ENCODE measurements at places on chromosomes 13 and 19.

- DNase-seq, result no peak
These were observed 306.6 kb downstream of the ATP8A2 start for GRCh38 chr13:25678398-25678797.

GRCh38 chr13:46348961-46349360 lies 38.1 kb downstream of the RUBCNL start:
- DNase-seq, result no peak

- no peak for DNase-seq
These were observed 76.6 kb downstream of the B3GLCT start for GRCh38 chr13:31276421-31276820.

DNA sequence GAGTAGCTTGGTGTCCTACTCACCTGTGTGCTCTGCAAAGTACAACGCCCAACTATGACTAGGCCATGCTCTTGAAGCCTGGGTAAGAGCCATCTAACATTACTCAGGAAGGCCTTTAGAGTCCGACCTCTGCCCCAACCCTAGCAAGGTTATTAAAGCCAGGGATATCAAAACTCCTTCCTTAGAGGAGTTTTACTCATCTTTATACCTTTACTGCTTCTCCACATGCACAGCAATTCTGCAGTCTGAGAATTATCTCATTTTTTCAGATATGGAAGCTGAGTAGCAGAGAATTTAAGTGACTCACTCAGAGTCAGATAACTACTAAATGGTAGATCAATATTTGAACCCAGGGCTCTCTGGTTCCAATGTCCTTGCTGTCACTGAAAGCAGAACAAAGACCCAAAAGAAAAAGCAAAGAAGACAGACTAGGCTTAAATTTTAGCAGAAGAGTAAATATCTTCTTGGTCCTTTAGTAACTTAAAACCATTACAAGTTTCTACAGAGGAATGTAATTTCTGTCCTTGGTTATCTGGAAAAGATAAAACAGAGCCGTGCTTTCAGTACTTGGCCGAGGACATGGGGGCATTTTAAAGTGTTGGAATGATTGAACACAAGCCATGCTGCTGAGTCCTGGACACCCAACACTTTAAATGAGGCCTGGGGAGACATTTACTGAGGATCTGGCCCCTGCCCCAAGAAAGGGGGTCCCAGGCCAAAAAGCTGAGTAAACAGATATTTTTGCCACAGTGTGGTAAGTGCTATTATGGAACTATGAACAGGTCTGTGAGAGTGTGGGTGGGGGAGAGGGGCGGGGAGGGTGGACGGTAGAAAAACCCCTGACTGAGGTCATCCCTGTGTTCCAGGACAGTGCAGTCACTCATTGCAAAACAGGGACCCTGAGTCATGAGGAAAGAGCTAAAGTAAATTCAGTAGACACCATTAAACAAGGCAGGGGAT lies 18.4 kb upstream of the KPNA3 start:
- no peak for DNase-seq

GRCh38 chr13:74570046-74570445 lies 435.8 kb upstream of the KLF12 start:
- DNase-seq, result no peak

DNA sequence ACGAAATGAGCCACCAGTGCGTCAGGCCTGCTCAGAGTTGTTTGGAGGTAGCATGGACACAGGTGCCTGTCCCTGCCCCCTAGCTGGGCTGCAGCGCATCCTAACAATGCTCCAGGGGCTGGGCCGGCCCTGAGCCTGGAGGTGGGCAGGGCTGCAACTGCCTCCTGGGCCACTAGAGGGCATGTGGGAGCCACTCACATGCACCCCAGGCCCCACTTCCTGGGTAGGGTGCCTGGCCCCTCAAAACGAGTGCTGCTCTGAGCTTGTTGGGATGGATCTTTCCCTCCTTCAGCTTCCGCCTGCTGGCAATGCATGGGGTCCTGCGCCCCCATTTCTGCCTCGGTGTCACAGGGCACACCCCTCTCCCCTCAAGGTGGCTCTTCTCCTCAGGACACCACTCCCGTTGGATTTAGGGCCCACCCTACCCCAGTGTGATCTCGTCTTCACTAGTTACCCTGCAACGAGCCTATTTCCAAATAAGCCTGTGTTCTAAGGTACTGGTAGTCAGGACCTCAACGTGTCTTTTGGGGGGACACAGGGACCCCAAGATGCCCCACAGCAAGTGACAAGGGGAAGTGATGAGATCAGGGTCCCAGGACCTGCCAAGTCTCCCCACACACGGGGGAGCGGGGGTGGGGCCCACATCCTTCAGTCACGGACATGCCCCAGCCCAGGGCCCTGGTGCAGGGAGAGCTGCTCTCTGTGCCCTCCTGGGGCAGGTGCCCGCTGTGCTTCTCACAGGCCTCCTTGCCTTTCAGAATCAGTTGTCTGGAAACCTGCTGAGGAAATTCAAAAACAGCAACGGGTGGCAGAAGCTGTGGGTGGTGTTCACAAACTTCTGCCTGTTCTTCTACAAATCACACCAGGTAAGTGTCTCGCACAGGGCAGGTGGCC lies 131.3 kb downstream of the STK24 start:
- peak; percentile 54 for DNase-seq

DNA sequence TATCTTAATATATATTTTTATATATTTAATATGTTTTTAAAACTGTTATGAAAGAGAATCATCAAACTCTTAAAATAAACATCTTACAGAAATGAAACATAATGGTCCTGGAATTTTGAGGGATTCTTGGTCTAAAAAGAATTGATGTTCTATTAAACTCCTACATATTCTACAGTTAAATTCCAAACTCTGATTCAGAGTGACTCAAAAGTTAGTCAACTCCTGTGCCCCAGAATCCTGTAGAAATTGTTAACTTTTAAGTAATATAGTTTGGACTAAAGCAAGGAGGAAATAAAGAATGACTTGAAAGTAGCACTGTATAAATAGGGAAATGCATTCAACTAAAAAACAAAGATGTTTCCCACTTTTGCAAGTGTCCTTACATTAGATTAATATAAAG lies 47.7 kb downstream of the FNDC3A start:
- no peak for DNase-seq

DNA sequence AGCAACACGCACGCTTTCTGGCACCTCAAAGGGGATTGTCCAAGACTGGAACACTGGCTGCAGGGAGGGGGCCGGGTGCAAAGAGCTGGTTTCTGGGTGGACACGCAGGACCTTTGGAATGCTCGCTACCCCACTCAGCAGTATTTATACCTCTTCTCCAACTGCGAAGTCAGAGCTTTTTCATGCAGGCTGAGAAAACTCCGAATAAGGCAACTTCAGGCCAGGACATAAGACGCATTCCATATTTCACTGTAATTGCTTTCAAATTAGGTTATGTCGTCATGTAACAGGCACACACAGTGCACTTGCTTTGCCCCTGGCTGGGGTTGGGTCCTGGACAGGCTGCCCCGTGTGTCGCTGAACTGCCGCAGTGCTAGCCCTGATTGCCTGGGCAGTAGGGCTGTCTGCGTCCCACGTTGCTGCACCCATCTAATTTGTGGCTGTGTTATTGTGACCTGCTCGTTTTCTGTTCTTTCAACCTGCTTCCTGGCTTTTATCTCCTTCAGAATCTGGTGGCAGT lies 44.5 kb downstream of the ACTN4 start:
- DNase-seq, result no peak

- DNase-seq, result no peak
These were observed 119.3 kb downstream of the COL4A1 start for GRCh38 chr13:110187641-110188161.

- peak; percentile 51 for DNase-seq
These were observed at the start of gene TPM4 for GRCh38 chr19:16076154-16076957. TPM4 (plus strand) TSS chr19:16076495; CDS start chr19:16076566, 71 bp downstream.

Data from NCI-H1092 (cell line).